ENCODE measurements at places on chromosomes 3 and 15.

GRCh38 chr15:74220475-74221248 lies 15.5 kb upstream of the CCDC33 start:
- DNase-seq = no peak

- DNase-seq = no peak
Observed at GRCh38 chr3:52225452-52226228, at the start of gene TLR9. Gene TLR9, minus strand, starts transcription at chr3:52225645. Its CDS starts 116 bp downstream, at chr3:52225529.

GRCh38 chr15:99282586-99282985 lies 31.3 kb downstream of the LRRC28 start:
- no peak for DNase-seq

- no peak for DNase-seq
Observed at GRCh38 chr15:59609730-59610712, 1.6 kb upstream of the GCNT3 start.

DNA sequence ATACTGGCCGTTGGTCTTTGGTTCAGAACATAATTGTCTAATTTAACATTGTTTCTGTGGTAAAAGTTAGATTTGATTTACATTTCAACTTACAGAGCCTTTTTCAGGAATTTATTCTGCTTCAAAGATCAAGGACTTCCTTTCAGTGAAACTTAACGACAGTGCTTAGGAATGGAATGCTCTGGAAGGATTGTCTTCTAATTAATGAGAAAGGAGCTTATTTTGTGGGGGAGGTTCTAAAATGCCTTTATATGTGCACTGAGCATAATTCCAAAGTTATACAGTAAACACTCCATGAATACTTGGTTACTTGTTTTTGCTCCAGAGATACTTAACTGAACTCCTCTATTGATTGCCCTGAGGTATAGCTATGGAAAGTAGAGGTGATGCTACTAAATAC lies 75.7 kb downstream of the CACNA1D start:
- DNase-seq = no peak

DNA sequence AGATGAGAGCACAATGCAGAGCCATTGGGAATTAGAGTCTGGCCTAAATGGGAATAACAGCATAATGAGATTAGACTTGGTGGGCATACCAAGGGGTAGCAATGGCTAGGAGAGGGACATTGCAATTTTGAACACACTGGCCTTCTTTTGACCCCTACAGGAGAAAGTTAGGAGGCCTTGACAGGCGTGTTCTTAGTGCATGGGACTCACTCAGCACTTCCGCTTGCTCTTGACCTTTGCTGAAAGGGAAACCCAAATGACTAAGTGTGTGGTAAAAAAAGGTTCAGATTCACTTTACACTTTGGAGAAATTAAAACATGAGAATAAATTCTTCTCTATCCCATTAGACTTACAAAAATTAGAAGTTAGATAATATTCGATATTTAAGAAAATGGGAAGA lies 317.4 kb downstream of the DIPK2A start:
- DNase-seq = no peak

GRCh38 chr15:94259121-94259751 lies 27.9 kb downstream of the MCTP2 start:
- DNase-seq = no peak

DNA sequence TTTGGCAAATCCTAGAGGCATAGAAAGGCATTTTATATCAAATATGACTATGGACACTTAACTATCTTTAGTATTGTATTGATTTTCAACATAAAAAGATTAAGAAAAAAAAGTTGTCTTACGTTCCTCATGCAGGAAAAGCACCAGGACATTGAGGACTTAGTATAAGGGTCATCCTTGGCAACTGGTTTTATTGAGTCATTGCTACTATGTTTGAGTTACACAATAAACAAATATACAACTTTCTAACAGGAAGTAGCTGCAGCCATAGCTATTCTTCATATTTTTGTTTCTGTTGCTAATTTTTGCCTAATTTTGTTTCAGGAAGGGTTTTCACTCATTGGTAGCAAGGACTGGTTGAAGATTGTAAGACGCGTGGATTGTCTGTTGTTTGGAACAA lies 93.0 kb downstream of the NPTN start:
- DNase-seq = no peak

GRCh38 chr15:94052711-94053110 lies 178.7 kb upstream of the MCTP2 start:
- no peak for DNase-seq

- no peak for DNase-seq
Observed at GRCh38 chr3:164451072-164451910, 627.0 kb downstream of the SI start.

GRCh38 chr15:72197041-72197459 lies 537 bp downstream of the GRAMD2A start:
- DNase-seq = no peak

GRCh38 chr15:62698646-62699045 lies 343.9 kb upstream of the TPM1 start:
- DNase-seq = no peak

GRCh38 chr3:95464346-95464745 lies 1350.0 kb upstream of the EPHA6 start:
- no peak for DNase-seq

DNA sequence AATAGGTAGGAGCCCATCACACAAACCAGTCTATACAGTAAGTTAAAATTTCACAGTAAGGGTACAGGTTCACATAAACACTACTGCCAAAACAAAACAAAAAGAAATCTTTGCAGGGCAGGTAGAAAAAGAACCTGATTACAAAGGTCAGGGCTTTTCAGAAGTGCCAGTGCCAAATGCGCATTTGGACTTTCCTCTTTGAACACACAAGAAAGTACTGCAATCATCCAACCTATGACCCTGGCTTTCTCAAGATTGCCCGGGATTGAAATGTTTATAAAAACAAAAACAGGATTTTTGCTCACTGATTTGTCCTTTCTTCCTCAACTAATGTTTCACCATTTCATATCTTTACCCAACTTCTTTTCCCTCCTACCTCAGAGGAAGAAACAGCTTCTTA lies 47.4 kb downstream of the CBLB start:
- no peak for DNase-seq

- no peak for DNase-seq
Observed at GRCh38 chr15:60649845-60650548, 171.1 kb upstream of the ICE2 start.

DNA sequence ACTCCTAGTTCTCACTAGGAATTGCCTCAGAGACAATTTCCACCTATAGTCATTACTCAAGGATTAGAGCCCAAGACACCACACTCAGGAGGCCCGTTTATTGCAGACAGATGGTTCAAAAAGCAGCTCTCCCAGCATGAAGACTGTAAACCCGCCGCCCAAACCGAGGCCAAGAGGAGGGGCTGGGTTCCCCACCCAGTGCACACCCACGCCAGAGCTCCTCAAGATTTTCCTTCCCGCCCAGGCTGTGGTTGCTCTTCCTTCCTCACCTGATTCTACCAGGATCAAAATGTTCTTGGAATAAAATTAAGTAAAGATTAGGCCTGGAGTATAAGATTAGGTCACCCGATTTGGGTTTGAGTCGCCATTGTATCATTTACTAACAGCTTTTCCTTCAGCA lies 364.4 kb downstream of the MECOM start:
- no peak for DNase-seq

DNA sequence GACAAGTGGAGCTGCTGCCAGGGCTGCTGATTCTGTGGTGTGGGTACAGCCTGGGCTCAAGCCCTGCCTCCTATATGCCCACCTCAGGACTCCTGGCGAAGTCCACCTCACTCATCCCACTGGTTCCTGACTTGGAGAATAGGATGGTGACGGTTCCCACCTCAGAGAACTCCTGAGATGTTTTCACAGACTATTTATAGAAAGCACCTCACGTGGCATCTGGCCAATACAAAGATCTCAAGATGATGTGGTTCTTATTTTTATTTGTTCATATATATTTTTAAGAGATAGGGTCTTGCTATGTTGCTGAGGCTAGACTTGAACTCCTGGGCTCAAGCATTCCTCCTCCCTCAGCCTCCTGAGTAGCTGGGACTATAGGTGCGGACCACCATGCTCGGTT lies 236.9 kb upstream of the BHLHE40 start:
- DNase-seq = no peak

GRCh38 chr15:96374499-96374898 lies 44.0 kb downstream of the NR2F2 start:
- DNase-seq = no peak

DNA sequence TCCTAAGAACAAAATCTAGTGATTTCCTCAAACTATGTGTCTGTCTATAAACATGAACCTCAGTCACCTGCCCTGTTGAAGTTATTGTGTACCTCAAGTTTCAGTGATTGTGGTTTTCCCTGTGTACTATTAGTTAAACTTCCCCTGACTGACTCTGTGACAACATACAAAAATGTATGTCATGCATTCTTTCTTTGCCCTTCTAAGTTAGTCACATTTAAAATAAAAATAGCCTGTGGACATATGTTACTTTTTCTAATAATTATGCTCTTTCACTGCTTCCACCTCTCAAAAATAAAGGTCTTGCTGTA lies 29.8 kb downstream of the EPHA6 start:
- no peak for DNase-seq

DNA sequence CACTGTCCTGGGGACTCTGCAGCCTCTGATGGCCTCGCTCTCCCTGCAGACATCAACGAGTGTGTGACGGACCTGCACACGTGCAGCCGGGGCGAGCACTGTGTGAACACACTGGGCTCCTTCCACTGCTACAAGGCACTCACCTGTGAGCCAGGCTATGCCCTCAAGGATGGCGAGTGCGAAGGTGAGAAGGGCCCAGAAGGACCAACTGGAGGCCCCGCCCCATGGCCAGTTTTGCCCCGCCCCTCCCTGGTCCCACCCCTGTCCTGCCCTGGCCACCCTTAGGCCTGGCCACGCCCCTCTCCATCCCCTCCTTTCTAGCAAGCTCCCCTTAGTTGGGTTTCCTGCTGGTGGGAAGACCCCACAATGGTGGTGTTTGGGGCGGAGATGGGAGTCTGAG lies 77.5 kb downstream of the FBLN2 start:
- no peak for DNase-seq

DNA sequence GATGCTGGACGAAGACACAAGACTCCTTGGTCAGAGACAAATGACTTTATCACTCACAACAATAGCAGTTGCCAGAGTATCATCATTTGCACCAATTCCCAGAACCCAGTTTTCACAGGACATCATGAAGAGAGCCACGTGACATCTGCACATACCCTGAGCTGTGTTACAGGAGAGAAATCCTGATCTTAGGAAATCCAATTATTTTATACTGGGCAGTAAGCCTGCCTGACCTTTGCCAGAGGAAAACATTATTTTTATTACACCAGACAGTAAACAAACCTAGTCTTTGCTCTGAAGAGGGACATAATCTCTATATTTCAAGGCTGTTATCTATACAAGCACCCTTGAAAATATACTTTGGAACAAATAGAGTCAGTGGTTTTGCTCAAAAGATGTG lies 77.4 kb downstream of the ZBBX start:
- no peak for DNase-seq

DNA sequence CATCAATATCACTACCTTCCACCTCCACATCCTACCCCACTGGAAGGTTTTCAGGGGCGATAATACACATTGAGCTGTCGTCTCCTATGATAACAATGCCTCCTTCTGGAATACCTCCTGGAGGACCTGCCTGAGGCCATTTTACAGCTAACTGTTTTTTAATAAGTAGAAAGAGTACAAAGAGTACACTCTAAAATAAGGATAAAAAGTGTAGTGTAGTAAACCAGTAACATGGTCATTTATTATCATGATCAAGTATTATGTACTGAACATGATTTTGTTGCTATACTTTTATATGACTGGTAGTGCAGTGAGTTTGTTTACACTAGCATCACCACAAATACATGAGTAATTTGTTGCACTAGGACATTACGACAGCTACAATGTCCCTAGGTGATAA lies 46.6 kb upstream of the SSR3 start:
- DNase-seq = no peak

DNA sequence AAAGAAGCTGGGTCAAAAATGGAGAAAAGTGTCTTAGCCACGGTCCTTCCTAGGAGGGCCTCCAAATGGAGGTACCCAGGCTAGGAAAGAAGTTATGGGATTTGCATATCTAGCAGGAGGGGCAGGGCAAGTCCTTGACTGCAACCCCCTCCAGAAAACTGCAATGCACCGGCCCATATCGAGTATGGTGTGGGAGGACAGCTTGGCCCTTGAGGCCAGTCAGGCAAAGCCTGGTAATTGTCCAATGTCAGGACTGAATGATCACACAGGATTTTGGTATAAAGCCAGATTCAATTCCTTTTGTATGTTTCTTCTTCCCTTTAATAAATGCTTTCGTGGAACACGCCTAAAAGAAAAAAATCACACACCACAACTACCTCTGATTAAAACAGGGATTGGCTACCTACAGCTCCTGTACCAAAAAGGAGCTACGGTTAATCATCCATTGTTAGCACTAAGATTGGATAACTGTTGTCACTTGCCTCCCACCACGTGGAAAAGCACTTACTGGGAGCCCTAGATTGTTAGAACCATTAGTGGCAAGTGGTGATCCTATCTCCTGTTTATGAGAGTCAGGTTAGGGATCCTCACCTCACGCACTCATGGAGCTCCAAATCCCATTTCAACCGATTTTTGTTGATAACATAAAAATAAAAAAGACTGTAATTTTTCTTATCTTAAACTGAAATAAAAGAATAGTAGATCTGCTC lies 1.2 kb downstream of the ZNF770 start:
- no peak for DNase-seq

- DNase-seq = no peak
Observed at GRCh38 chr15:57537488-57538264, 54.0 kb upstream of the MYZAP start.

DNA sequence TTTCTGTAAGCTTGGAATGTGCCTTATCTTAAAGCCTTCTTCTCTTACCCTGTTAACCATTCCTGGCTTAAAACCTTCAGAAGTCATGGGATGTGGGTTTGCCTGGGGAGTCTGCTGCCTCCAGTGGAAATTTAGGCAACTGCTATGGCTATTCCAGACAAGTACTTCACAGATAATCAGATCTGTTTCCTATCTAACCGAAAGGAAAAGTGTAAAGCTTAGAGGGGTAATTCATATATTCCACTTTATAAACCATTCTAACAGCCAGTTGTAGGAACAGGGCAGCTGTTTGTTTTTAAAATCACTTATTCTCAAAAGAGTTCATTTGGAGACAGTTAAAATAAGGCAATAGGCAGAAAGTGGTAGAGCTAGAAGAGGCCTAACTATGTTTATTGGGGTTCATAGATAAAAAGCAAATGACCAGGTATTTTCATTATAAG lies 219.9 kb downstream of the TCF12 start:
- no peak for DNase-seq

GRCh38 chr3:71580636-71581456 lies 2.7 kb downstream of the FOXP1 start:
- no peak for DNase-seq

DNA sequence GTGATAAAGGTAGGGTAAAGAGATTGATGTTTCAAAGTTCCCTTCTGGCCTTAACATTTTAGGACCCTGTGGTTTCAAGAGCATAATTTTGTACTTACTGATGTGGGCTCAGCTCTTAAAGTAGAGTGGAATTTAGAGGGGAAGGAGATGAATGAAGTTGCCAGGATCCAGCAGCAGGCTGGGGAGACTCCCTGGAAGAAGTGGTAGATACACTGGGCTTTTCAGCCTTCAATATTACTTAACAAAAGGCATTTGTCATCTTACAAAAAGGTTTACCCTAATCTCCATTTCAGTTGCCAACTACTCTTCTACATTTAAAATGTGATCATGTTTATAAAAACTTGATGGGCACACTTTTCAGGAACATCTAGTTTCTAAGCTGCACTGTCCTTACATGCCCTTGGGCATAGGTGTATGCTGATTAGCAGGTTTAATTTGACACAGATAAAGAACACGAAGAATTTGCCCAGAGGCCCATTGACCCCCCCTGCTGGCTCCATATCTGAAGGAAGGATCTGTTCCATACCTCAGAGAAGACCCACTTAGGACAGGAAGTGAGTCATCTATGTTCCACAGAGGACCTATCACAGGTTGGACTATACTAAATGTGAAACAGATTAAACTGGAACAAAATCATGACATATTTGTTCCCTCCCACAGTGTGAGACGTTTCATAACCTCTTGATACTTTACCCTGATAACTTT lies 93.0 kb upstream of the LPP start:
- DNase-seq = no peak

Measured in activated naive CD4-positive, alpha-beta T cell (primary cell).